Kidney capillary endothelial cell (primary cell): ENCODE measurements at places on chromosomes 4 and X.

- no peak for DNase-seq
Measured at GRCh38 chr4:56976837-56977320, 527 bp downstream of the NOA1 start.

DNA sequence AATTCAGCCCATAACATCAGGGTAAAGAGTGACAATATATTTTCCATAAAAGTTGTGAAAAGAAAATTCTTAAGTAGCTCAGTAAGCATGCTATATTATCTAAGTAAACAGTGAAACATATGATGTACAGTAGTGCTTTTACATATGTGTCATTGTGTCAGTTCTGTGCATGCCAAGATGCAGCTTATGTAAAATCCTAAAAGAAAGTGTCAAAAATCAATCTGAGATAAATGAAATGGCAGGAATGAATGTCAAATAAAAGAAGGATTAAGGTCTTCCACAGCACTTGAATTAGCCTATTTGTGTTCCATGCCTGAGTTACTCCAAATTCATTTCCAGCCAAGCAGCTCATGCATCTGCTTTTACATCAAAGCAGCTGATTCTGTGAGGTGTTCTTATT, 452.7 kb upstream of the HS3ST1 start:
- no peak for DNase-seq

- DNase-seq = no peak
Measured at GRCh38 chr4:43089730-43090129, 197.2 kb downstream of the GRXCR1 start.

GRCh38 chr4:15348236-15348635, 79.6 kb upstream of the C1QTNF7 start:
- no peak for DNase-seq

- no peak for DNase-seq
Measured at GRCh38 chrX:46611658-46612362, 38.2 kb downstream of the CHST7 start.

DNA sequence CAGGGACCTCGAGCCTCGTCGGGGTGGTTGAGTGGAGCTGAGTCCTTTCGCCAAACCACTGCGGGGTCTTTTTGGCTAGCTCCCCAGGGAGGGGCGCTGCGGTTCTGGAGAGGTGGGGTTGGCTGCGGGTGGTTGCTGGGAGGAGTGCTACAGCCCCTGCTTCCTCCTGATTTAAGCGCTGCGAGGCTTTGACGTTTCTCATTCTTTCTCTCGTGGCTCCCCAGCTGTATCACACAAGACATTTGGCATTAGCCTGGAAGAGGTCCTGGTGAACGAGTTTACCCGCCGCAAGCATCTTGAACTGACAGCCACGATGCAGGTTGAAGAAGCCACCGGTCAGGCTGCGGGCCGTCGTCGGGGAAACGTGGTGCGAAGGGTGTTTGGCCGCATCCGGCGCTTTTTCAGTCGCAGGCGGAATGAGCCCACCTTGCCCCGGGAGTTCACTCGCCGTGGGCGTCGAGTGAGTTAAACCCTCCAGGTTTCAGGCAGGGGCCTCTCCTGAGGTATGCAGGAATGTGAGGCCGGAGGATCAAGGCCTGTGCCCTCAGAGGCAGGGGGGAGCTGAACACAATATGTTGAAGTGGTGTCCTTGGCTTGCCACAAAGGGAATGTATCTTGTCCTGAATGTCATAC, 25.5 kb downstream of the ARHGAP36 start:
- DNase-seq = no peak

DNA sequence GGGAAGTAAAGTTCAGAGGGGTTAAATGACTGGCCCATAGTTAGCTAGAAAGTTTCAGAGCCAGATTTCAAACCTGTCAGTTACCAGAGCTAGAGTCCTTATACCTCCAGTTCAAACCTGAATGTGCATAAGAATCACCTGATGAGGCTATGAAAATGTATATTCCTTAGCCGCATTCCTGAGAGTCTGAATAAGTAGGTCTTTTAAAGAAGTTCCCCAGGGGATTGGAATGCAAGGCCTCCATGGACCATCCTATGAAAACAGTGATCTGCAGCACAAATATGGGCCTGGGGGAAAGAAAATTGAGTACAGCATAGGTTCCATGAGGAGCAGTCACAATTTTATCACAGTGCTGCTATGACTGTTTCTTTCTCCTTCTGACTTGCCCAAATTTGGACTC, 263.9 kb upstream of the CXorf66 start:
- DNase-seq = no peak

- no peak for DNase-seq
Measured at GRCh38 chr4:123555233-123555806, 158.7 kb downstream of the SPRY1 start.

- DNase-seq = no peak
Measured at GRCh38 chr4:80091184-80091583, 18.2 kb upstream of the ANTXR2 start.

- no peak for DNase-seq
Measured at GRCh38 chrX:20974326-20974725, 399.9 kb upstream of the CNKSR2 start.

GRCh38 chrX:133610056-133610455, 194.8 kb upstream of the GPC4 start:
- no peak for DNase-seq

GRCh38 chr4:151797131-151797530, 36.3 kb upstream of the GATB start:
- DNase-seq = no peak

DNA sequence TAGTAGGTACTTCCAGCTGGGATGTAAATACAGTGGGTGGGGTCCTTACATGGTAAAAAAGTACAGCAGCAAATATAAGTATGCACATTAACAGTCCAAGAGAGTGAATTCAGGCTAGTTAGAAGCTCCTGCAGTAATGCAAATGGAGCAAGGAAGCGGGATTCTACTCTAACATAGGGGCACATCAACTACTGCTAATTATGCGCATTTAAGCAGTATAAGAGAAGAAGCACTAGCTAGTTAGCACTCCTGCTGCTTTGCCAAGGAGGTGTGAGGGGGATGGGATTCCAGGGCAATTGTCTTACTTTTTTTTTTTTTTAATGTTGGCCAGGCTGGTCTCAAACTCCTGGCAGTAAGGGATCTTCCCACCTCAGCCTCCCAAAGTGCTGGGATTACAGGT, 284.1 kb downstream of the CHIC1 start:
- DNase-seq = no peak

GRCh38 chr4:23333946-23334878, 555.6 kb downstream of the PPARGC1A start:
- DNase-seq = no peak

DNA sequence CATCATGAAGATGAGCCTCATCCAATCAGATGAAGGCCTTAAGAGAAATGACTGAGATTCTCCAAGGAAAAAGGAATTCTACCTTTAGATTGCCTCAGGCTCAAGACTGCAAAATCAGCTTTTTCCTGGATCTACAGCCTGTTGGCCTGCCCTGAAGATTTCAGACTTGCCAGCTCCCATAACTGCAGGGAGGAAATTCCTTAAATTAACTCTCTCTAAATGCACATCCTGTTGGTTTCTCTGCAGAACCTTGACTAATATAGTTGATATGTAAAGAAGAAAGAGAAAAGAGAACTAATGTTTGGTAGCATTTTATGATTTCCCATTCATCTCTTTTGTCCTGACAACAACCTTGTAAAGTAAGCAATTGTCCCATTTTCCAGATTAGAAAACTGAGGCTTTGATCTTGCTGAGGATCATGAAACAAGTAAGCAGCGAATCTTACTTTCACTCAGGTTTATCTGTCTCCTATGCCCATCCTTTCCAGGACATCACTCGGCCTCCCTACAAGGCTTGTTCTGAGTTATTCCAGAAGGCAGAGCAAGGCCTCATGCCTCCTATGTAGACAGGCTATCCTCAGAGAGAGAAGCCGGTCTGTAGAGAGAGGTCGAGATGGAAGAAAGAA, 115.0 kb upstream of the LDB2 start:
- peak; percentile 48 for DNase-seq

DNA sequence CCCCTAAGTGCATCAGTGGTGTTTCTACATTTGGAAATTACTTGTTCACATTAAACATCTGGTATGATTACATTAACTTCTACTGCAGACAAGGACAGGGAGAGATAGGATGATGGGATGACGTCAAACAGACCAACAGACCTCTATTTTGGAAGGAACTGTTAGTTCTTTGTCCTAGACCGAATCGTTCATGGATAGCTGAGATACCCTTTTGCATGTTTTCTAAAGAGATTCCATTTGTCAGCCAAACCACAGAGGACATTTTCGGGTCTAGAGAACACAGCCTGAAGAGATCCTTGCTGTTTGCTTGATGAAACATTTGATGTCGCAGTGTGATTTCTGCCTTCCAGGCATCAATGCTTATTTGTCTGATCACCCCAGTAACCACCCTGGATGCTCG, 27.7 kb downstream of the CHST7 start:
- no peak for DNase-seq

- DNase-seq = no peak
Measured at GRCh38 chrX:1393871-1394615, 2.1 kb upstream of the SLC25A6 start.

DNA sequence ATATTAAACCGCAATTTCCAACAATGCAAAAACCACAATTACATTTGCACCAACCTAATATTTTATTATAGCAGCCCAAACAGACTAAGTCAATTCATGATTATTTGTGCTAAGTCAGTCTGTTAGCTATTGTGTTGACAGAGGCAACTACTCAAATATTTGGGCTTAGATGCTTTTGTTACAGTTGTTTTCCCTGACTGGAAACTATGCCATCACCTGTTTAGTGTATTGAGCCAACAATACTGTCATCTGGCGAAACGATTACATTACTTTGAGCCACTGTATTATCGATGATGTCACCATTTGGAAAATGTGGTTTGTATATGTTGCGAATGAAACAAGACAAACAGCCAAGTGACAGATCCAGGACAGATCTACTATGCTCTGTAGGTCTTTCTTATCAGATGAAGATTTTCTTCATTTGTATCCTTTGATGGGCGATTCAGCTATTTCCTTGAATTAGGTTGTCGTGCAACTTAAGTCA, 38.7 kb upstream of the INTS6L start:
- no peak for DNase-seq

GRCh38 chr4:8191136-8191747, 7.8 kb upstream of the SH3TC1 start:
- peak; percentile 95 for DNase-seq

- no peak for DNase-seq
Measured at GRCh38 chrX:118736394-118737010, 9.1 kb downstream of the IL13RA1 start.

DNA sequence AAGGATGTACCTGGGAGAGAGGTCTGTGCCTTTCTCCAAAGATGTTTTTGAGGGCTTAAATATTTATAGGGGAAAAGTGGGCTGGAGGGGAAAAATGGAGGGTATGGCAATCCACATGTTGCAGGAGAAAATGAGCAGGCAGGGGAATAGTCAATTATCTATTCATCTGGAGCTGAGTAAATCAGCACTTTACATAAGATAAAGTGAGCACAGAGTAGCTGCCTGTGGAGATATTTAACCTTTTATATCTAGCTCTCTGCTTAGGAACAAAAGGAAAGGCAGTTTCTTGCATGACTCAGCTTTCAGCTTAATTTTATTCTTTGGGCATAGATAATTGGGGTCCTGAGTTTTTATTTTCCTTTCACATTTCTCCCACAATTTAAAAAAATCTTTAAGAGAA, 93.6 kb upstream of the NPY2R start:
- no peak for DNase-seq

GRCh38 chrX:122816288-122816687, 367.8 kb upstream of the GRIA3 start:
- DNase-seq = no peak

DNA sequence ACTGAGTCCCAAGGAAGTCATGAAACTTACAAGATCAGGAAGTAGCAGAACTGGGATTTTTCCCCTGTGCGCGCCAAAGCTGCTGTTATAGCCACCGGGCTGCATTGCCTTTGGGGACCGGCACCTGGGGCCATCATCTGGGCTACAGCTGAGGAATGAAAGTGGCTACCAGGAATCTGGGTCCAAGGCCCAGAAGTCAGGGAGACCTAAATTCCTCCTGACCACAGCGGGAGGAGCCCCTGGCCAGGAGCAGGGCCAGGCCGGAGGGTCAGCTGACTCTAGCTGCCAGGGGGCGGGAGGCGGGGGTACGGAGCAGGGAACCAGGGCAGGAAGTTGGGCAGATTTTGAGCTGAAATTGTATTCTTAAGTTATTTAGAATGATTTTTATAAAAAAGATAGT, 242.4 kb downstream of the EVC2 start:
- DNase-seq = no peak

DNA sequence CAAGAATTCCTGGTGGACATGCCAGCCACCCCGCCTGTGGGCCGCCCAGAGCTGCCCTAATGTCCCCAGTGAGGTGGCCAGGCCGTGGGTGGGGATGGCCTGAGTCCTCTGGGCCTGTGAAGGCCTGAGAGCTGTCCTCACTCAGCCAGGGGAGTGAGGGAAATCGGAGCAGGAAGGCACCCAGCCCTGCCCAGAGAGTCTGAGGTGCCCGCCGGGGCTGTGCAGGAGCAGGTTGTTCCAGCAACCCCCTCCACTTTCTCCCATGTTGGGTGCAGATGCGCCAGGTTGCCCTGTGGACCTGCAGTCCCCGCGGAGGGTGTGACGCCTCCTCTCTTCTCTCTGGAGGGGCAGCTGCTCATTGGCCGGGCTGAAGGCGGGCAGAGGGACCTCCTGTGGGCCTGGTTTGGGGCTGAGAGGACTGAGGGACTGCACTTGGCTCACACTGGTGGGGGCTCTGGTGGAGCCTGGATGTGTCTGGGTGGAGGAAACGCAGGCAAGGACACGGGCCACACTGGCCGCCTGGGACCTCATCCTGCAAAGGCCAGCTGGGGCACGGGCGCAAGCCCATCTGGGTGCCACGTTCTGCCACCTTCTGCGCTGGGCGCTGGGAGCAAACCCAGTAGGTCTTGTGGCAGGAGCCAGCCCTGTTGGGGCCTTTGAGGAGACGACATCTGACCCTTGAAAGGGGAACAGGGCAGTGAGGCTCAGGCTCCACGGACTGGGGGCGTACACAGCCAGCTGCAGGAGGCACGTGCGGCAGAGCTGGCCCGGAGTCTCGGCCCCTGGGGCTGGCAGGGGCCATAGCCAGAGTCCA, 14.0 kb downstream of the DOK7 start:
- DNase-seq = no peak

GRCh38 chr4:41264212-41264611, 7.5 kb downstream of the UCHL1 start:
- no peak for DNase-seq

GRCh38 chrX:20143561-20143960, 1.9 kb upstream of the EIF1AX start:
- no peak for DNase-seq

- no peak for DNase-seq
Measured at GRCh38 chrX:47283015-47283771, 50.4 kb downstream of the USP11 start.

DNA sequence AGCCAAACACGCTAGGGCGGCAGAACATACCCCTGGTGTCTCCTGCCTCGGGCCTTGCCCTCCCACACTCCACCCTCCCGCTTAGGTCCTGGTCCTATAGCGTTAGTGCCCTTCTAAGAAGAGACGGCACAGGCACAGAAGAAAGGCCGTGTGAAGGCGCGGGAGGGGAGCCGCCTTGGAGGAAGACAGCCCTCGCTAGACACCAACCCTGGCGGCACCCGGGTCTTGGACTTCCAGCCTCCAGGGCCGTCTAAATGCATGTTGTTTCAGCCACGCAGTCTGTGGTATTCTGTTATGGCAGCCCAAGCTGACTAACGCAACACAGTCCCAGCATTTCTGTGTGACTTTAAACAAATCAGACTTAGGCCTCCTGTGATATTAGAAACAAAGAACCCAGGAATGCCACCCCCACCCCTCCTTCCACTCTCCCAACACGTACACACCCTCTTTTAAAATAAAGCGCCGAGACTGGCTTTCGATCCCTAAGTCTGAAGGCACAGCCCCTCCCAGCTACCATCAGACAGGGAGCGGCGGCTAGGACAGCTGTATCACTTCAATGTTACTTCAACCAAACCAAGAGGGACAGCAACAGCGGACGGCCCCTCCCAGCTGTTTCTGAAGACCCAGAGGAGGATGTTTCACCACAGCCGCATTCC, 128.0 kb downstream of the AFAP1 start:
- no peak for DNase-seq
